ENCODE measurements at places on chromosomes 4 and X.
A peak's percentile ranks its signal among the peaks of the same experiment; 100 is the strongest.

GRCh38 chr4:86557526-86557925, 36.6 kb upstream of the PTPN13 start:
- DNase-seq = no peak

DNA sequence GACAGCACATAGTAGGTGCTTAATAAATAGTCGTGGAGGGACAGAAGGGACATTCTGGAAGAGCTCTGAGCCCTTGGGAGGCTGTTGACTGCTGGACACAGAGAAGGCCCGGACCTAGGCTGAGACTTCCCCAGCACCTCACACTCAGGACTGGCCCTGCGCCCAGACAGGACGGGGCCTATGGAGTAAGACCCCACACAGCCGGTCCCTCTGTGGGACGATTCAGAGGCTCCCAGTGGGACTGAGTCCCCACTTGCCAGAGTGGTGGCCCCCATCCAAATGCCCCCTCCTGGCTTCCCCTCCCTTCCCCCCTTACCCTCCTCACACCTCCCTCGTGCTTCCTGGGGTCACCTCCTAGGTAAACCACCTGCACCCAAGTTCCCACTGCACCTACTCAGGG, 8.9 kb downstream of the ABLIM2 start:
- no peak for DNase-seq

DNA sequence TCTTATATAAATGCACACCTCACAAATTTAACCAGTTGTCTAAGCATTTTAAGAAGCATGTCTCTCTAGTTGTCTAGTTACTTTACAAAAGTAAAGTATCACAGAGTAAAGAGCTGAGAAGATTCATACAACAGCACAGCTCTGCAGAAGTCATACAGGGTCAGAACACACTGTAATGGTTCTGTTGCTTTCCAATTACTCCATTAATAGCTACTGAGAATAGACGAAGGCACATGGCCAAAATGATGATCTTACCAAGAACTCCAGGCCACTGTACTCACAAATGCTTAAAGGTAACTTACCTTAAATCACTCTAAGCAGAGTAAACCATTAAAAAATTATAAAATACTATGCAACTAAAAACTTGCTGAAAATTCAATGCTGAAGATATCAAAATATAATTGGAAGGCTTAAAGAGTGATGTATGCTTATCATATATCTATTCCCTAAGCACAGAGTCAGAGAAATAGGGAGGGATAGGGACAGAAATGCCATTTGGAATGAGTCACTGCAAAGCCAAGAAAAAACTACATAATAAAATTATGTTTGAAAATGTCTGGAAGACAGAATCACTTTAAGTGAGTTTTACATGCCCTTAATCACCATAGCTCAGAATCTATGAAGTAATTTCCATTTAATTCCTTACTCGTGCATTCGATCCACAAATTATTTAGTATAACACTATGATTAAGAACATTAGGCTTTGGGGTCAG, 71.0 kb downstream of the DDX60L start:
- DNase-seq = no peak

DNA sequence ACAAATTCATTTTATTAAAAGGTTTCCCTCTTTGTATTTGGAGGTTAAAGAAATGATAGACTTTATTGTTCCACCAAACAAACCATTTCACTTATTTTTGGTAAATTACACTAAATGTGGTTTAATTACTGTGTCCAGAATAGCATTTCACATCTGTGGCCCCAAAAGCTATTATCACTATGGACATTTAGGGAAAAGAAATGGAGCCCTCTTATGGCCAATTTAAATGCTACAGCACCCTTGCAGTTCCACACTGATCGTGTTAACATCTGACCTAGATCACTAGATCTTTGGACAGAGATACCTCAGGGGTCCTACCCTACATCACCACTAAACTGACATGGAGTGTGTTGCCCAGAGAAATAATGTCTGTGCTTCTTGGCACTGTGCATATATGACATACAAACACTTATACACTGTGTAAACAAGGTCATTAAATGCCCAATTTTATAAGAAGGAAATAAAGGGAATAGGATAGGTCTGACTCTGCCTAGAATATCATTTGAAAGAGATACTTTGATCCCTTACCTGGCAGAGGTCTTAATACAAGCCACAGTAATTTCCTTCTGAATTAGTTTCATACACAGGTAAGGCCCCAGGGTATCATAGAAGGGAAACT, 163.9 kb downstream of the KDR start:
- peak; percentile 59 for DNase-seq

DNA sequence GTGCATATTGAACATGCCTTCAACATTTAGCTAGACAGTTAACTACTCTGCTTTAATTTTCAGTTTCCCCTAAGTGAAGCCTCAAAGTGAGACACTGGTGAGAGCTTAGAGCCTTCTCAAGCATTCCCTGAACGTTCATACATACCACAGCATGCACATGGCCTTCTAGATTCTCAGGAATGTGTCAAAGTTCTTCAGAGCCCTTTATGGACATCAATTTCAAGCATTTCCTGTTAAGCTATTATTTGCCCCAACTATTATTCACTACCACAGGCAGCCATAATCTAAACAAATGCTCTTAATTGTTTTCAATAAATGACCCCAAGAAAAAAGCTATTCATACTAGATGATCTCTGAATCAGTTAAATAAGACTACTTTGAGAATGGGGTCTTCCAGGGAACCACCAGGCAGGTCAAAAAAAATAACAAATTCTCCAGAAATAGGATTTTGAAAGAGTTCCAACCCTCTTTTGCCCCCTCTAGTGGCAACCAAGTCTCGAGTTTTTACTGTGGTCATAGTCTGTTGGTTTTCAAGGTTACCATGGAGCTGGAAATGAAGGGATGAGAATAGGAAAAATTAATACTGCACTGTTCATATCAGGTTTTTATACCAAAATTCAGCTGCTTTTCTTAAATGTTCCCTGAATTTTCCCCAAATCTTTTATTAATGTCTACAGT, 235.4 kb downstream of the RAB28 start:
- no peak for DNase-seq

DNA sequence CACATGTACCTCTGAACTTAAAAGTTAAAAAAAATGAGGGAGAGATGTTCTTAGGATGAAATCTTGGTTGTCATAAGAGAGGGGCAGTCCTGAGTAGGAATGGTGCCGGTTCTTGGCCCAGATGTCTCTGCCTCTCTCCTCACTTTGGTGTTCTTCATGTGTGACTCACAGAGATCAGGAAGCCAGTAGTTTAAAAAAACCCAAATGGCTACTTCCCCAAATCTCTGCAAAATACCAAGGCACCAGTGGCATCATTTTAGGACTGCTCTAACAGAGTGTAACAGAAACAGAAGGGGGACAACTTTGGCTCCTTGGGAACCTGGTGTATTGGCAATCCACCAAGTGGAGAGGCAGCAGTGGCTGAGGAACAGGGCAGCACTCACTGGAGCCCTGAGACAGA, 116.8 kb downstream of the SCD5 start:
- DNase-seq = no peak

DNA sequence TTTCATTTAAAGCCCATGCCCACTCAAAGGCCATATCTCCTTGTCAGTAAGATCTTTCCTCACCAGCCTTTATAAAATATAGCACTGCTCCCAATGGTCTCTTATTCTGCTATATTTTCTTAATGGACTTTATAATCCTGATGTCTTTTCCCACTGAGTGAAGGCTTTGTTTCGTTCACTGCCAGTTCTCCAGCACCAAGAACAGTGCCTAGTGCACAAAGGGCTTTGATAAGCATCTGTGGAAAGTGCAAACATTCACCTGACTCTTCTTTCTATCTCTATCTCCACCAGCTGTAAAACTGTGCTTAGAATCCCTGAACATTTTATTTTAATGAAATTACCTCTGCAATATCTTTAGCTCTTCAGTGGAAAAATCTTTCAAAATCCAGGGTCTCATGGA, 573.9 kb upstream of the MAGEB2 start:
- no peak for DNase-seq

DNA sequence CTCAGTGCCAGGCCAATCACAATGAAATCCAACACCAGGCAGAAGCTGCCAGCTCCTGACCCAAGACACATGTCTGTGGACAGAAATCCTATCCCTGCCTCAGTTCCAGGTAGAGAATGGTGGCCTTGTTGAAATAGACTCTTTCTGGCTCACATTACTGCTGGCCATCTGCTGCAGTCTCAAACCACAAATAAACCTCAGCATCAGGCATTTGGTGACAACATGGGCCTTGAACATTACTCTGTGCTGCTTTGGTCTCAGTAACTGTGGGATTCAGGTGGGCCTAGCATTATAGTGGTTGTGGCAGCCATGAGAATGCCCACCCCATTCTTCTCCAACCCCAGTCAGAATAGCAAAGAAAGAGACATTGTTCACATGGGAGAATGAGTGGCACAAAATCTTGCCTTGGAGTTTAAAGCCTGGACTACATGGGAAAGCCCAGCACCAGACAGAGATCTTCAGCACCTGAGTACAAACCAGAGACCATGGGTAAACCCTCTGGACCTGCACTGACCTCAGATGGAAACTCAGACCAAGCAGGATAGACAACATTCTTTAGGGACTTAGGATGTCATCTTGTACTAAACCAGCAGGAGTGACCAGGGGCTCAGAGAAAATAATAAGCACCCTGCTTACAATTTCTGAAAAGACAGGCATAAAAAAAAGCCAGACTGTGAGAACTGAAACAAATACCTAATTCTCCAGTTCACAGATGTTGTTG, 50.4 kb upstream of the TRAM1L1 start:
- DNase-seq = no peak

- DNase-seq = no peak
Measured at GRCh38 chr4:64614276-64614675, 205.0 kb upstream of the TECRL start.

DNA sequence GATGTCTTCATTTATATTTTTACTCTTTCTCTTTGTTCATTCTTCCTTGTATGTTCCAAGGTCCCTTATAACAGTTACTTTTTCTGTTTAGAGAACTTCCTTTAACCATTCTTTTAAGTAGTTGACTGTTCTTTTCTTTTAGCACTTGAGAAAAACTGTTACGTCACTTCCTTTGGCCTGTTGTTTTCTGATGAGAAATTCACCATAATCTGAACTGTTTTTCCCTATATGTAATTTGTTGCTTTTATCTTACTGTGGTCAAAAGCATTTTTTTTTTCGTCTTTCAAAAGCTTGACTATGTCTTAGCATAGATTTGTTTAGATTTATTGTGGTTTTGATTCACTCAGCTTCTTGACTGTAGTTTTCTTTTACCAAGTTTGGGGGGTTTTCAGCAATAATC, 1660.3 kb upstream of the PCDH10 start:
- no peak for DNase-seq

DNA sequence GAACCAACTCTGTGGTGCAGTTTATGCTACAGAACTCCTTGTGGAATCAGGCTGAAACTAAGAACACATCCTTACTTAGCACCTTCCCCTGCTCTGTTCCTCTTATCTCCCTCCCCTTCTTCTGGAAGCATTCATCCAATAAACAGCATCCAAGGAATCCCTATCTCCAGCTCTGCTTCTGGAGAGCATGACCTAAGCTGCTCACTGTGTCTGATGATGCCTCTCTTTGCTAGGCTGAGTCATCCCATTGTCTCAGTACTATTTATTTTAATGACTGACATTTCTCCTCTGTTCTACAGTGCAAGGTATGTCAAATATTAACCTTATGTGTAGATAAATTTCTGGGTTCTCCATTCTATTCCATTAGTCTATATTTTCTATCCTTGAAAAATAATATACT, 71.2 kb downstream of the BEND2 start:
- no peak for DNase-seq

DNA sequence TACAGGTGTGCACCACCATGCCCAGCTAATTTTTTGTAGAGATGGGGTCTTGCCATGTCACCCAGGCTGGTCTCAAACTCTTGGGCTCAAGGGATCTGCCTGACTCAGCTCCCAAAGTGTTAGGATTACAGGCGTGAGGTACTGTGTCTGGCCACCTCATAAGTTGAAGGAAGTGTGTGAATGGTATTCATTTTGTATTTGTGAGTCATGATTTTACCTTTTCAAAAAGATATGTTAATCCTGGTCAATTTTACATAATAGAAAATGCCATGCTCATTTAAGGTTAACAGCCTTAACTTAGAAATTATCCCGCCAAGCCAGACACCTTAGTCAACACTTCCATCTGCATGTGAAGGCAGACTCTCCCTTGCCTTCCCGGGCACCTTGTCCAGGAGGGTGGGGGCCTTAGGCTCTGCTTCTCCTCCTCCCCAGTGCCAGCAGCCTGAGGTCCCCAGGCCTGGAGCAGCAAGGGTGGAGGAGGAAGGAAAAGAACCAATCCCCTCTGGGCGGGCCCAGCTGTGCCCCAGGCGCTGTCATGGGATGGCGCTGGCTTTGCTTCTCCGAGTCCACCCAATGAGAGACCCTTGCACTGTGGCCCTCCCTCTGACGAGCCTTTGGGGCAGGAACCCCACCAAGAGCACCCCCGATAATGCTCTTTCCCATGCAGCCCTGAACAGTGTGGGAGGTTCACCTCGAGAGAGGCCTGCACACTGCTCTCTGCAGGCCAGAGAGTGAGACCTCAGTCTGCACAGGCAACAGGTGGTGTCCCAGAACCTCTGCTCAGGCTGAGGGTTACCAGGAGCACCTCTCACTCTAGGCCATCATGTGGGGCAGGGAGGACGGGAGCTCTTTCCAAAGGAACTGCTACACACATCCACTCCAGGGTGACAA, 37.3 kb downstream of the RNF212 start:
- DNase-seq = no peak

GRCh38 chr4:136755531-136755916, 776.8 kb downstream of the PCDH18 start:
- no peak for DNase-seq

- no peak for DNase-seq
Measured at GRCh38 chr4:15907430-15907829, 31.1 kb downstream of the FGFBP1 start.

DNA sequence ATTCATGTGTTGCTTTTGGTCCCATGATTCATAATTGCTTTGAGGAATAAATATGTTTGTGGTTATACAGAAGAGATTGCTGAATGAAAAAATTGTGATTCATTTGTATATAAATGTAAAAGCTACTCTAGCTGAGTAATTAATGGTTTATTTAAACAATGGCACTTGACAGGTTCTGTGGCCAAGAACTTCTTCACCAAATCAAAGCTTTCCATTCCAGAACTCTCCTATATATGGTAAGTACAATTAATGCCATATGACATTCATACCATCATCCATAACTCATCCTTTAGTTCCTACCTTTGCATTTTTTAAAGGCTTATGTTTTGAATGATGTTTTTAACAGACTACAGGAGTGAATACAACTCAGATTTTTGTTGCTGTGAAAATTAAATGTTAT, 105.8 kb downstream of the REPS2 start:
- no peak for DNase-seq

DNA sequence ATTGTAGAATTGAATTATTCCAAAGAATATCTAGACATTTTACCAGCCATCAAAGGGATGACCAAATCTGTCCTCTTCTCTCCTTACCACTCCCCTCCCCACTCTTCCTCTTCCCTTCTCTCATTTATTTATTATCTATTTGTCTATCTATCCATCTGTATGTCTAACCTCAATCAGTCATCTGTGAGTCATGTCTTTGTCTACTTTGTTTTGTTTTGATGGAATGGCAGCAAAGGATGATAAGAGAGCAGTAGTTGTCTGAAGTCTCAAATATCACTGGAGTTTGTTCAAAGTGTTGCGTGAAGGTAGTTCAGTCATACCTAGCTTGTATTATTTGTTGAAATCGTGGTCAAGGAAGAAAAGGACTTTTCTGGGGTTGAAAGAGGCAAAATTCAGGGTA, 34.7 kb upstream of the PGRMC2 start:
- no peak for DNase-seq

GRCh38 chrX:48728653-48729052, 32.1 kb downstream of the SUV39H1 start:
- no peak for DNase-seq

Measured in thymus (tissue), 14 donors.